ENCODE measurements at places on chromosomes 12 and 14.
A peak's percentile ranks its signal among the peaks of the same experiment; 100 is the strongest.

DNA sequence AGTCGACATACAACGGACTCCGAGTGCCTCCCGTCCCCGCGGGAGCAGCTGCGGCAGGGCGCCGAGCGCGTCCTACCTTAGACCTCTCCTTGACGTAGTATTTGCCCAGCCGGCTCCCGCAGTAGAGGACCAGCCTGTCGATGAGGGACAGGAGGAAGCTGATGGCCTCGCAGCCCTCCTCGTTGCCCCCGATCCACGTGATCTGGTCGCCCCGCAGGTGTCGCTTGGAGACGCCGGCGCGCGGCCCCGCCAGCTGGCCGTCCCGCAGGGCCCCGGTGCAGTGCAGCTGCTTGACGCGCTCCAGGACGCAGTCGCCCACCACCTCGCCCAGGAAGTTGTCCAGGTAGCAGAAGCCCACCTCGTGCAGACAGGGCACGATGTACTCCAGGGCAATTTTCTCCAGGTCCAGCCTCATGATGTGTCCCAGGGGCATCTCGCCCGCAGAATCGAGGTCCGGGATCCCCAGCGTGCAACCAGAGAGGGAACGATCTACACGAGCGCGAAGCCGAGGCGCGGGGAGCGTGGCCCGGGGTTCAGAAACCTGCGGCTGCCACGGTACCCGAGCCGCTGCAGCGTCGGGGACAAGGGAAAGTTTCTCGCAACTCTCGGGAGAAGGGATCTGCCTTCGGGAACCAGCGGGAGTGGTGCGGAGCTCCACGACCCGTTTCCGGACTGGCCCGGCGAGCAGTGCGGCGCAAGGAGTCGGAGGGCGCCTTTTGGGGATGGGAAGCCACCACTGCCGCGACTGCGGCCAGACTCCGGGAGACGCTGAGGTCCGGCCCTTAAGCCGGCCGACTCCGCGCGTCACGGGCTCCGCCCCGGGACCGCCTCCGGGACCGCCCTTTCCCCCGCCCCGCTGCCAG lies at the start of gene EGLN3:
EGLN3 (minus strand) TSS at position 755 of the 863 bp plus-strand sequence; CDS start at position 433, 322 bp downstream.
- peak; percentile 78 for DNase-seq

- no peak for DNase-seq
These were observed 8.5 kb upstream of the PRKAB1 start for GRCh38 chr12:119659289-119659897.

DNA sequence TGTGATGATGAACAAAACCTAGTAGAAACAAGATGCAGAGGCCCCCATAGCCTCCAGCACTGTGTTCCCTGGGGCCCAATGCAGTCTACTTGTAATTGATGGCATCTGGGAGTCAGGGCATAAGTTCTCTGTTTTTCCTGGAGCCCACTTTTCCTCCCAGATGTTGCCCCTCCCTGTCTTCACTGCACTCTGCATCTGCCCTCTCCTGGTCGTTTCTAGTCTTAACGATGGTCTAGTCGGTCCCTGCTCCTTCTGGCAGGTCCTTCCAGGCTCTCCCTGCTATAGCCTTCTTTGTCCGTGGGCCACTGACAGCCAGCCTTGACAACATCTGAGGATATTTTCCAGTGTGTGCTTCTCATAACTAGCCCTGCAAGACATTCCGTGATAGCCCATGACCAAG lies 208.3 kb downstream of the GXYLT1 start:
- DNase-seq, result no peak

DNA sequence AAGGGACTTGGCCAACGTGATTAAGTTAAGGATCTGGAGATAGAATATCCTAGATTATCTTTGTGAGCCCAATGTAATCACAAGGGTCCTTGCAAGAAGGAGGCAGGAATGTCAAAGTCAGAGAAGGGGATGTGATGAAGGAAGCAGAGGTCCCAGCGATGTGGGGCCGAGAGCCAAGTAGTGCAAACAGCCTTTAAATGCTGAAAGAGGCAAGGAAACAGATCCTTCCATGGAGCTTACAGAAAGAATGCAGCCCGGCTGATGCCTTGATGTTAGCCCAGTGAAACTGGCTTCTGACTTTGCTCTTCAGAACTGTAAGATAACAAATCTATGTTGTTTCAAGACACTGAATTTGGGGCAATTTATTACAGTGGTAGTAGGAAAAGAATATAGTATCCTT lies 74.9 kb downstream of the NEDD1 start:
- no peak for DNase-seq

GRCh38 chr12:28177461-28177860 lies 12.8 kb upstream of the CCDC91 start:
- DNase-seq, result no peak

GRCh38 chr12:66497008-66497897 lies 181.6 kb downstream of the GRIP1 start:
- no peak for DNase-seq

DNA sequence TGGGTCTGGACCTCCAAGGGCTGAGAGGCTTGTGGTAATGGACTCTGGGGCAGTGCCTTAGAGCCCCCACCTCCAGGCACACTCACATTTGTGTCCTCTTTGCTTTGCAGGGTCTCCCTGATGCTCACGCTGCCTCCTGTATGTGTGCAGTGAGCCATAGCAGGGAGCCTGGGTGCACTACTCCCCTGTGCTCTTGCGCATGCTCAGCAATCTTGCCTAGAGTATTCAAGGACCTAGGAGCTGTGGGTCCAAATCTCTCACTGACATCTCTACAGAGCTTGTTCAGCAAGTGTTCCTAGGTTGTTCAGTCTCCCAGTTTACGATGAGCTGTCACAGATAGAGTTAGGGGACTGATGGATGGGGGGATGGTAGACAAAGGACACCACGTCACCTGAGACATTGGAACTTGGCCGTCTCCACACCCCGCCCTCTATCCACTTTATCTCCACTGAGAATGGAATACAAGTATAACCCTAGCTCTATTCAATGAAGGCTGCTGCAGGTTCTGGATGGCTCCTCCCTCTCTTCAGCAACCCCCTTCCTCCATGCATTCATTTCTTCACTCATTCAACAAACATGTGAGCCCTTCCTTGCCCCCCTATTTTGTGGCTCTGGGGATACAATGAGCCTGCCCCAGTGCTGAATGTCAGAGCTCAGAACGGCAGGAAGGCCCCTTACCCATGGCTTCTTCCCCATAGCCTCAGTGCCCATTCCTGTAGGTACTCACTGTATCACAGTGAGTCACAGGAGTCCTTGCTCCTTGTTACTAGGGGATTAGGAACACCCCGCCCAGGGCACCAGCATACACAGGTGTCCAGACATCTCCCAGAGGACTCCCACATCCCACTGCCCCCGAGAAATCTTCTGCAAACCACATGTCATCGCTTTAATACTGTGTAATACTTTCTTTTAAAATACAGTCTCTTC lies 31.2 kb downstream of the FIGNL2 start:
- DNase-seq, result peak; percentile 51

GRCh38 chr14:47365233-47365632 lies 310.2 kb downstream of the MDGA2 start:
- peak; percentile 80 for DNase-seq

DNA sequence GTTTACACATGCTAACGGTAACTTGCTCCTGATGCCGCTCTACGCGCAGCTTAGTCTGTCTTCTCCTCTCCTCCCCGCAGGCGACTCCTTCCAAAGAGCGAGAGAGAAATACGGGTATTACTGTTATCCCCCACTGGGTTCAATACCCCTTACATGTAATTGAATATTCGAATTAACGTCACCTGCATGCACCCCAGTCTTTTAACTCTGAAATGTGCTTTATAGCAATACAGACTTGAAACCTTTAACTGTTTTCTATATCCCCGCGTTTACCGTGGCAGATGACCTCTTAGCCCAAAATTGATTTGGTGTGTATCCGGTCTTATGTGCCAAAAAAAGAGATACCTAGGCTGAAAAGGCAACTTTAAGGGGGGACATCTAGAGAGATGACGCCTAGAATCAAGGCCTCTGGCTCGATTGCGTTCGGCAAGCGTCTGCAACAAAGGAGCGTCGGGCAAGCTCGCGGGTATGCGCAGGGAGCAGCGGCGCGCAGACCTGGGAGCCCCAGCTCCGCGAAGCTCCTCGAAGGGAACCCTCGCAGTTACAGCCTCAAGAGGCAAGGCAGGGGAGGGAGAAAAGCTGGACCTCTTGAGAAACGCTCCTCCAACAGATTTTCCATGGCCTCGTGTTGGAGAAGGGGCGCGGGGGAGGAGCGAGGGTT lies 6.8 kb upstream of the FOXG1 start:
- DNase-seq, result no peak

DNA sequence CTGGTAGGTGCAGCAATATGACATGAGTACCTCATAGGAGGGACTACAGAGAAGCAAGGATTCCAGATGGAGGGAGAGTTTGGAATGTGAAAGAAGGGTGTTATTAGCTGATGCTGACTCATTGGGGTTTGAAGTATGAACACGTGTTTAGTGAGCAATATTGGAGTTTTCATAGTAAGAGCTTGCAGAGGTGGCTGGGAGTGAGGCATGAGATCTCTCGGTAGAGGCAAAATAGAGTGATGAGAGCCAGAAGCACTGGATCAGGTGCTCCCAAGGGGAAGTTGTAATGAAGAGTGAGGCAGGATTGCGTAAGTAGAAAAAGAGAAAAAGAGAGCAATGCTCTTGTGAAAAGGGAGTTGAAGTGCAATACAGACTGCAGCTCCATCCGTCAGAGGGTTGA lies 42.1 kb downstream of the MGST1 start:
- DNase-seq, result no peak

DNA sequence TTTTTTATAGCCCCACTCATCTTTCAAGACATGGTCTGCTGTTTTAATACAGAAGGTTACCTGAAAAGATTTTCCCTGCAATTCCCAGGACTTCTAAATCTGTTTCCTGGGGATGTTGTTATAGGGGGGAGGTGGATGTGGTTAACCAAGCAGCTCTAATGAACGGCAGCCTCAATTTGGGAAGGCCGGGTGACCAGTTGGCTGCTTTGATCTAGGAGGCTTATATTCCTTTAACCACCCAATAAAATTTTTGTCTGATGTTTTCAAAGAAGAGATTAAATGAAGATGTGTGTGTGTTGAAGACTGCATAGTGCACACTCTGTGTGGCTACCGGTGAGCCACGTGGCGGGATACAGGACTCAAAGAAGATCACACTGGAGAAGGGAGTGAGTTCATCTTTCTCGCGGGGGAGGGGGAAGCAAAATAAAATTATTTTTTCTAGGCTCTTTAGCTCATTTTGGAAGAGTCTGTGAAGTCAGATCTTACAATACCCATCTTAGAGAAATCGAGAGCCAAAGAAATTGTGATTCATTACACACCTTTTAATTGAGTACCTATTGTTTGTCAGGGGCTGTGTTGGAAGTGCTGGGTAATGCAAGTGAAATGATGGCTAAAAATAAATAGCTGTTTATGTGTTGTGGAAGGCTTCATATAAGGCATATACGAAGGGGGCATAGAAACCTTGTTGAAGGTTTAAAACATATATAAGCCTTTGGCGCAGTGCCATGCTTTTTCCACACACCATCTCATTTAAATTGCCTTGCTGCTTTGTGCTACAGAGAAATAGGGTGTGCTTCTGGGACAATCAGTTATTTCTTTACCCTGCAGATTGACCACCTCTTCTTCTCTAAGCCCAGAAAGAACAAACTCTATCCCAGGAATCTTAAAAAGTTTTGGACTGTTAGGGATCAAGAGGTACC lies 18.5 kb downstream of the ELK3 start:
- DNase-seq, result no peak

DNA sequence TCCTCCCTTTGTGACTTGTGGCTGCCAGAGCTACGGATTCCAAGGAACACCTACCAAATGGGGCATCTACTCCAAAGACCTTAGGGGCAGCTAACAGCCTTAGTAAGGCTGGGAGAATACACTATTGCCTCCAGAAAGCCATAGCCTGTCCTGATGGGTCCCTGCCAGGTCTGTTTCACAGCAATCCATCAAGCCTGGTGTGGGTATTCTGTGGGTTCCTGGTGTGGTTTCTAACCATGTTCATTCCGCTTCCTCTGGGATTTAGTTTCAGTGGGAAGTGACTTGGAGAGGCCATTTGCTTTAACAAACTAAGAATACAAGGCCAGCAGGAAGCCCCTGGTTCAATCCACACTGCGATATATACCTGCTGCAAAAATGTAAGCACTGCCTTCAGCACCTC lies 220.5 kb downstream of the FOXN3 start:
- DNase-seq, result no peak

- no peak for DNase-seq
These were observed 90.9 kb upstream of the PKP2 start for GRCh38 chr12:32987512-32987911.

GRCh38 chr12:48999371-49000131 lies at the start of gene DDN:
Gene DDN (minus strand): TSS chr12:48999375. CDS start chr12:48999287, 88 bp downstream.
- peak; percentile 21 for DNase-seq

GRCh38 chr14:32692441-32692840 lies 246.2 kb upstream of the NPAS3 start:
- DNase-seq, result no peak

GRCh38 chr12:66268562-66268961 lies 33.7 kb upstream of the HELB start:
- no peak for DNase-seq

- DNase-seq, result no peak
These were observed 19.1 kb downstream of the BBS10 start for GRCh38 chr12:76329159-76329558.

DNA sequence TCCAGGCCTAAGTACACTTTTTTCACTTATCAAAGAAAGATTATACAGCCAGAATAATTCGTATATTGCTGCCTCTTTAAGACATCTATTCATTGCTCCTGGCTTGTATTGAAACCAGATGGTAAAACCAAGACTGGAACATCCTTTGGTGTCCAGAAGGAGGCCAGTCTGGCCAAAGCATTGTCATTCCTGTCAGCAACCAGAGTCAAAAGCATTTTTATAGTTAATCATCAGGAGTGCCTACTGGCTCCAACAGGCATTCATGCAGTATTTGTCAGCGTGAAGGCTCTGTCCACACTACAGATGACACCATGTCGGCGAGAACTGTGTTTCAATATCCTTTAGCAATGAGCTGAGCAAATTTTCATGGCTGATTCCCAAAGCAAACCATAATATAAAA lies 118.0 kb upstream of the G2E3 start:
- DNase-seq, result no peak

GRCh38 chr12:127284021-127284420 lies 982.9 kb upstream of the TMEM132C start:
- no peak for DNase-seq

- DNase-seq, result no peak
These were observed 27.2 kb upstream of the VSX2 start for GRCh38 chr14:74211945-74212580.

- DNase-seq, result no peak
These were observed 23.0 kb upstream of the AMN start for GRCh38 chr14:102899516-102899900.
